ENCODE measurements at places on chromosomes 6 and 20.

DNA sequence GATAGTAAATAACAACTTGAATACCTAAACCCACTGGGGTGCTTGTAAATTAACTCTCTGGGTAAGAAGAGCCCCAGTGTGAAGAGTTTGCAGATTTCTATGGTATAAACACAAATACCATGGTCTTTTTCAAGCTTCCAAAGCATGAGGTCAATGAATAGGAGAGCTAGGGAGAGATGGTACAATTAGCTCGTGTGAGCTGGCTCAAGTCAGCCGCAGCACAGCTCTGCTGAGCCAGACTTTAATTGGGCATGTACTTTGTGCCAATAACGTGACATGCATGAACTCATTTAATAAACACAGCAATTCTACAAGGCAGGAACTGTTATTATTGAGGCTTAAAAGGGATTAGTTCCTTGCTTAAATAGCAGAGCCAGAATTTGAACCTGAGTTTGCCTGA is 684.2 kb downstream of the KIF16B start:
- no peak for DNase-seq

GRCh38 chr6:99334526-99335127 is 14.8 kb downstream of the FAXC start:
- no peak for DNase-seq

DNA sequence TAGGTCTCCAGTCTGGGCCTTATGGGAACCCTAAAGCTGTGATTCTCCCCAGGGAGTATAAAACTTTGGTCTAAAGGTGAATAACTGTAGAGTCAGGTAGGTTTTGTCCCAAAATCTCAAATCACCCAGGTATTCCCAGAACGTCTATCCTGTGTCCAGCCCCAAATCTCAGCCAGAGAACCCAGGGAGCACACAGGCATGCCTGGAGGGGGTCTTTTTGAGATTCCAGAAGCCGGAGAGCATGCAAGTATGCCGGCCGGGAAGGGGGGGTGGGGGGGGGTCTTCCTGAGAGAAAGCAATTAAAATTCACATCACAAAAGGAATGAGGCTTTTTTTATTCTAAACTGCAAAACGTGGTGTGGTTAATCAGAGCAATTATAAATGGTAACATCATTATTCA is 210.0 kb downstream of the PTPRT start:
- DNase-seq = no peak

- DNase-seq = no peak
Measured at GRCh38 chr20:51687108-51687507, 81.1 kb downstream of the ATP9A start.

- no peak for DNase-seq
Measured at GRCh38 chr20:32363492-32363891, 5.4 kb downstream of the ASXL1 start.

Data from CD8-positive, alpha-beta T cell (primary cell).